ENCODE measurements at places on chromosomes 12 and 14. TPM values are rescaled to one million over a fixed set of nuclear protein-coding genes. Genes with fewer than 3 reads are reported as not detected.

TCL1A gene
- not detected for total RNA-seq

HOXC10 gene
- not detected for total RNA-seq

COL2A1 gene
- total RNA-seq, result 0.25 TPM

ACOT6 gene
- total RNA-seq, result not detected

RIMKLB gene
- 9.7 TPM for total RNA-seq

TUBA1A gene
- 69.9 TPM for total RNA-seq

OSBPL8 gene
- 28.3 TPM for total RNA-seq

OR4N5 gene
- total RNA-seq, result not detected

PLEKHG7 gene
- not detected for total RNA-seq

CKB gene
- total RNA-seq, result 533 TPM

- DNase-seq, result peak; percentile 77
Observed at GRCh38 chr14:103629503-103630121, 601 bp downstream of the KLC1 start.

GRCh38 chr12:111343181-111343580 lies 25.7 kb downstream of the PHETA1 start:
- DNase-seq, result no peak

GRCh38 chr14:28651148-28651547 lies 115.4 kb upstream of the FOXG1 start:
- no peak for DNase-seq

- DNase-seq, result no peak
Observed at GRCh38 chr12:132124766-132125425, 19.2 kb downstream of the DDX51 start.

DNA sequence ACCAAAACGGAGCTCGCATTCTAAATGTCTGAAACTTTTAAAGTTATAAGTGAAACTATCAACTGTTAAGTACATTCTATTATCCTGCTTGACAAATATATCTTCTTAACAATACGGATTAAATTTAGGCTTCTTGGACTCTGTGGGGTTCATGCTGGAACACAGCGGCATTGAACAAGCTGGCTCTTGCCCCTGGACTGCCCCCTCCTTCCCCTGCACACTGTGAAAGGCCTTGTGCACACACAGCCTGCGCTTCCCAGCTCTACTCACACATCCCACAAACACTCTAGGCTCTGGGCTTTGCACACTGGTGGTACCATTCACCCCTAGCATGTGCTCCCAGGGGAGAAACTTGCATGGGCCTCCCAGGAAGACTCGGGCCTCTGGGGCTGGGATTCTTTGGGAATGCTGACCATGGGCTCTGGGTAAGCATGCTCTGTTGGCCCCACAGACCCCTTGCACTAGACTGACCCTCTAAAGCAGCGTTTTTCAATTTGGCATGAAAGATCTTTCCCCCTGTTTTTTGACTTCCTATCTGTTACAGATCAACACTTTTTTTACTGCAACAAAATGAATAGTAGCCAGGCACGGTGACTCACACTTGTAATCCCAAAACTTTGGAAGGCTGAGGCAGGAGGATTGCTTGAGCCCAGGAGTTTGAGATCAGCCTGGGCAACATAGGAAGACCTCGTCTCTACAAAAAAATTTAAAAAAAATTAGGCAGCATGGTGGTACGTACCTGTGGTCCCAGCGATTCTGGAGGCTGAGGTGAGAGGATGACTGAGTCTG lies 96.2 kb upstream of the CPM start:
- no peak for DNase-seq

GRCh38 chr12:48156652-48157017 lies 680 bp downstream of the ASB8 start:
- DNase-seq, result no peak

GRCh38 chr14:77301103-77301502 lies 19.6 kb downstream of the POMT2 start:
- peak; percentile 77 for DNase-seq

GRCh38 chr12:77366616-77367015 lies 301.2 kb upstream of the E2F7 start:
- no peak for DNase-seq

DNA sequence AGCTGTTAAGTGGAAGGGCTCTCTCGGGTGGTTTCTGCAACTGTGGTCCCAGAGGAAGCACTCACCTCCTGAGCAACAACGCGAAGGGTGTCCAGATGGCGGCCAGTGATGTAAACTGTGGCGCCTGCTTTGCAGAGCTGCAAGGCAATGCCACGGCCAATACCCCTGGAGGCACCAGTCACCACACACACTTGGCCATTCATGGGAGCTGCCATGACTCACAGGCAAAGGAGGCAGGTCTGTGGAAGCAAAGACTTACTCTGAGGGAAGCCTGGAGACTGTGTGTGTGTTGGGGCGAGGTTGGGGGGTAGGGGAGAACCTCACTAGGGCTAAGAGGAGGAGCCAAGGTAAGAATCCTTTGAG lies 707 bp downstream of the DHRS1 start:
- no peak for DNase-seq

DNA sequence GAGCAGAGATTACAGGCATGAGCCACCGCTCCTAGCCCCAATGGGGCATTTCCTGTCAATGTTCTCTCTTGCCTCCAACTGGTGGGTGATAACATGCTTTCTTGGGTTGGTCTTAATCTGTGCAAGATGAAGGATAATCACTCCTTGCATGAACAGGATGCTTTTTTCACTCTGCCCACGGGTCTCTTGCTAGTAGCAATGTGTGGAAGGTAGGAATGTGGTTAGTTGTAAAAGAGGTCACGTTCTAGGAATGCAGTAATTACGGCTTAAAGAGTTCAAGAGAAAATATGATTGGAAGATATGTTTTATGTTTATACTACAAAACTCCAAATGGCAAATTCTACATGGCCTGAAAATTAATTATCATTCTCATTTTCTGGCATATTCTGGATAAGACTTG lies 10.5 kb downstream of the RNASE10 start:
- DNase-seq, result no peak

DNA sequence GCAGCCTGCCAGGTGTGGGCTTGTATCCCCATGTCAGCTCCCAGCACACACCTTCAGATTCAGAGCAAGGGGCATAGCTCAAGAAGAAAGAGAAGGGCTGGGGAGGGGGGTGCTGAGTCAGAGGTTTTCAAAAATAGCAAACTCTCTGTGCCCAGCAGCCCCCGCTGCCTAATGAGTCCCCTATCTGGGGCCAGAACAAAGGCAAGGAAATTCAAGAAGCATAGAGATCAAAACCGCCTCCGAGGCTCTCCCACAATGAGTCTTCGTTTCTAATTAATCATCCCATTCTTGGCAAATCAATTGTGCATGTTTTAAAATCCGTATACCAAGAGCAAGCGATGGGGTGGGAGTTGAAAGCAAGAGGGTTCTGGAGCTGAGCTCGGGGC lies 19.5 kb upstream of the CMKLR1 start:
- DNase-seq, result no peak

GRCh38 chr14:91012045-91012444 lies 48.4 kb downstream of the RPS6KA5 start:
- no peak for DNase-seq

DNA sequence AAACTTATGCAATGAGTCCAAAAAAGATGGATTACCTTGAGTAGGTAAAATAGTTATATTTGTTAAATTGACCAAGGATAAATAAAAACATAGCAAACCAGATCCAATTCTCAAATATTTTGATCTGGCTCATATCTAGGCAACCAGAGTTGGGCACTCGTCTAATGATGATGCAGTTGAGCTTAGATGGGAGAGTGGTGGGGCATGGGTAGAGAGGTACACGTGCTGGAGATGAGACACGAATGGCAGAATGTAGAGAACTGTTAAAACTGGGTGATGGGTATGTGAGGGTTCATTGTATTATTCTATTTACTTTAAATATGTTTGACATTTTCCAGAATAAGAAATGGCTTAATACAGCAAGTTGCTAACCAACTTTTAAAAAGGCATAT lies 7.6 kb upstream of the RNF34 start:
- no peak for DNase-seq

GRCh38 chr14:51951656-51952055 lies 37.7 kb upstream of the RTRAF start:
- no peak for DNase-seq

DNA sequence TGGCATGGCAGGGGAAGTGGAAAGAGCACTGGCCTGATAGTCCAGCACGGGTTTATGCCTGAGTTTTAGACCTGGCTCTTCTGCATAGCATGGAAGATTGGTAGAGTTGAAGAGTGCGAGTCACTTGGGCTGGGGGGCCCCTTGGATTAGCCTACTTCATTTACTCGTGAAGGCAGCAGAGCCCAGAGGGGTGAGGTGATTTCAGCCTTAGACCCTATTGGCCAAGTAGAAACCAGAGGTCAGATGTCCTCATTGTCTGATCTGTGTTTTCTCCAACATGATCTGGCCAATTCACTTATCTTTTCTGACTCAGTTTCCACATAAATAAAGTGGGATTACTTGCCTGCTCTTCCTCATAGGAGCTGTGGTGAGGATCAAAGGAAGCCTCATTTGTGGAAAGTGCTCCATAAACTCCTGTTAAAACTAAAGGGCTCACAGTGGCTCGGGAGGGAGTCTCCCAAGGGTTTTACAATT lies 1.9 kb downstream of the PLEKHG3 start:
- DNase-seq, result no peak

- no peak for DNase-seq
Observed at GRCh38 chr14:85437148-85437547, 92.8 kb upstream of the FLRT2 start.

- DNase-seq, result no peak
Observed at GRCh38 chr14:22898302-22899090, 15.5 kb downstream of the REM2 start.

GRCh38 chr14:98724734-98725133 lies 547.3 kb downstream of the BCL11B start:
- no peak for DNase-seq

GRCh38 chr14:106500571-106500970 lies 974.2 kb downstream of the TMEM121 start:
- DNase-seq, result no peak

DNA sequence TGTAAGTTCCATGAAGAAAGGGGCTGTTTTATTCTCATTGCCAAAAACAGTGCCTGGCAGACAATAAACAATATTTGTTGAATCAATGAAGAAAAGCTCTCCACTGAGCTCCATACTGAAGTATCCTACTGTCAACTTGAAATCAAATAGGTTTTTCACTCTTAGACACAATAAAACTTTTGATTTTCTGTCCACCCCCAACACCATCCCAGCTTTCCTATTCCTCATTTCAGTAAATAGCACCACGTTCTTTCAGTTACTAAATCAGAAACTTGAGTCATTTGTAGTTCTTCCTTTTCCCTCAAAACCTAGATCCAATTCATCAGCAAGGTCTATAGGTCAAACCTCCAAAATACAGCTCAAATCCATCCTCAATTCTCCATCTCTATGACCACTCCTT lies 113.3 kb downstream of the PTGER2 start:
- DNase-seq, result no peak

GRCh38 chr14:30848449-30849240 lies 25.7 kb upstream of the COCH start:
- DNase-seq, result no peak

GRCh38 chr12:94183708-94184379 lies 35.5 kb downstream of the PLXNC1 start:
- no peak for DNase-seq

GRCh38 chr14:91858536-91859275 lies 8.6 kb downstream of the TC2N start:
- no peak for DNase-seq

DNA sequence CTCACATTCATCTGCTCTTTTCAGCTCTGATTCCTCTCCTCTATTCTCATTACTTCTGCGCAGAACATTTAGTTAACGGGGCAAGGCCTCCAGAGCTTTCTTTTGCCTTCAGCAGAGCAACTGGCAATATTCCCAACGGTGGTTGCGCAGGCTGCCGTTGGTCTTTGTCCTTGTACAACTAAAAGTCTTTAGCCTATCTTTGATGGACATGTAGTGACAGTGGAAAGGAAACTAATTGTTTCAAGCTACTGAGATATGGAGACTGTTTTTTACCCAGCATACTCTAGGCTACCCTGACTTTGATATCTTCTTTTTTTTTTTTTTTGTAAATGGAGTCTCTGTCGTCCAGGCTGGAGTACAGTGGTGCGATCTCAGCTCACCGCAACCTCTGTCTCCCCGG lies 12.6 kb downstream of the R3HDM2 start:
- no peak for DNase-seq

DNA sequence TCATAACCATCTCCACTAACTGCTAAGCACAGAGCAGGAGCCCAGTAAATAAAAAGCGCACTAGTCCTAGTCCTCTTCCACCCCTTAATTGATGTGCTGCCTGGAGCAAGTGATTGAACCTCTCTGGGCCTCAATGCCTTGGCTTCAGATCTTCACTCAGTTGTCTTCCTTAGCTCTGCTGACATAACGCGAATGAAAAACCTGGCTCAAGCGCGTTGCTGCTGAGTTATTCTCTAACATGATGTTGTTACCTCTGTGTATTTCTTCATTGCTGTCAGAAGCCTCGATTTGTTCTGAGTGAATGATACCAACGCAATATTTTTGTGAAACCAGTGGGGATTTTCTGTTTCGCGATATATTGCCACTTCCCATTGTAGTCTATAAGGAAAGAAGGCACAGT lies 185.1 kb upstream of the CCND2 start:
- no peak for DNase-seq

GRCh38 chr14:32469388-32470160 lies 140.5 kb downstream of the AKAP6 start:
- DNase-seq, result no peak

DNA sequence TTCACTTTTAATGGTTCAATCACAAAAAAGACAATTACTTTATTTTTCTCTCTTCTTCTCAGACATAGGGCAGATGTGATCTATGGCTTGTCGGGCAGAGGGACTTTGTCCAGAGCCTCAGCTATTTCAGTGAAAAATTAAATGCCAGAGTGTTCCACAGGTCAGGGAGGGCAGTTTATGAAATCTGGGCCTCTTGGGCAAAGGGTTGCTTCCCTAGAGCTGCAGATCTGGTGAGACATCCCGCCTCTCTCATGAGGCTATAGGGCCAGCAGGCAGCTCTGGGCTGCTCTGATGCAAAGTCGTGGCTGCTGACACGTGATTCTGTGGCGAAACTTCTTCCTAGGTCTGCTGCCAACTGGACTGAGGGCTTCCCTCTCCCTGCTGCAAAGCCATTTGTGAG lies 6.0 kb downstream of the CLMN start:
- DNase-seq, result peak; percentile 74
